CD4-positive, alpha-beta T cell treated with Interleukin-15 for 1 hour (primary cell): ENCODE measurements at places on chromosomes 11 and 22.

GRCh38 chr22:36029406-36029755, 757 bp upstream of the RBFOX2 start:
- no peak for DNase-seq

- DNase-seq, result no peak
Measured at GRCh38 chr11:86625981-86626380, 46.4 kb downstream of the ME3 start.

DNA sequence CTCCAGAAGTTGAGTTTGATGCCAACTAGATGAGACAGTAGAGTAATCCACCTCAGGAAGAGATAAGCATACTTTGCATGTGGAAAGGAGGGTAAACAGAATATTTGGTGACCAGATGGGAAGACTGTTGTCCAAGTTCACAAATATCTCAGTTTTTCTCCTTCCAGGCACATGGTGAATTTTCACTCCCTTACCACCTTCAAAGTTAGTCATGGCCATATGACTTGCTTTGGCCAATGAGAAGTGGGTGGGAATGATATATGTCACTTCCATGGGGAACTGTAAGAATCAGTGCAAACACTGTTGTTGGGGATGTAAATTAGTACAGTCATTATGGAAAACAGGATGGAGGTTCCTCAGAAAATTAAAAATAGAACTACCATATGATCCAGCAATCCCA, 105.8 kb downstream of the SPATA19 start:
- no peak for DNase-seq

DNA sequence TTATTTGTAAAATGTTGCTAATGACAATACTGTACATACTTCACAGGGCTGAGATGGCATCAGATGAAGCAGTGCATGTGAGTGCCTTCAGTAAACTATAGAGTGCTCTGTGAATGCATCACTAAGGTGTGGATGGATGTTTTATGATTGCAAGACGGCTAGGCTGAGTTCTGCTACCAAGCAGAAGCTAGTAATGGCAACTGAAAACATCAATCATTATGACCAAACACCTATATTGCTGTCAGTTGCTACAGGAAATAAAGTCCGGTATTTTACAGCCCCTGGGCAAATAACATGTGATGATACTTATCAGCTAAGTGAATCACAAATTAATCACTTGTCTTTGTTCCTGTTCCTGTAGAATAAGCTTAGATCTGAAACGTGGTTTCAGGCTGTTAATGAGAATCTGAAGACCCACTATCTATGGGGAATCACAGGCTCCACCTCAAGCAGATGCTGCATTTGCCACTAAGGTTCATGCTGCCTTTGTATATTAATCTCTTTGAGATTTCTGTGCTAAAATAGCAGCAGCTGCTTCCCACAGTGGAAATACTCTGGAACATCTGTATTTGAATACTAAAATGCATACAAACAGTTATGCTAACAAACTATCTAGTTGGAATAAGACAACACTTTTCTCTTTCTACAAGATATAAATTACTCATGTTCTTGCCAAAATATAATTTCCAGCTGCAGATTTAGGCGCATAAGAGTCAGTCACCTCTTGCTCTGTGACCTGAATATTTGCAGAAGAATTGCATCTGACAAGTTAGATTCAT, 254.0 kb upstream of the PITPNB start:
- DNase-seq, result no peak

DNA sequence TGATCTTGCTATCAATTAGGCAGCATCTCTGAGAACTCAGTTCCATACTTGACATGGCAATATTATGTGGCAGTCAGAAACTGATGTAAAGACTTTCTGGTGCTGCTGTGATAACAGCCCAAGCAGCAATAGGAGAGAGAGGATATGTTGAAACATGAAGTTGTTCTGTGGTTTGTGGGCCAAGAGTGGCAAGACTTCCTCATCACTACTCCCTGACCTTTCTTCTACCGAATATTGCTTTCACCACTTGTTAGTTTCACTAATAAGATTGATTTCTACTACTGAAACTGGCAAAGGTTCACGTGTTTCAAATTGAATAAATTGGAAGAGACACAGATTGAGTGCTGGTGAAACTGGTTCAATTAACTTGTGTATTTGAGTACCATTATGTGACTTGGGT, 852.6 kb upstream of the RAG2 start:
- no peak for DNase-seq

DNA sequence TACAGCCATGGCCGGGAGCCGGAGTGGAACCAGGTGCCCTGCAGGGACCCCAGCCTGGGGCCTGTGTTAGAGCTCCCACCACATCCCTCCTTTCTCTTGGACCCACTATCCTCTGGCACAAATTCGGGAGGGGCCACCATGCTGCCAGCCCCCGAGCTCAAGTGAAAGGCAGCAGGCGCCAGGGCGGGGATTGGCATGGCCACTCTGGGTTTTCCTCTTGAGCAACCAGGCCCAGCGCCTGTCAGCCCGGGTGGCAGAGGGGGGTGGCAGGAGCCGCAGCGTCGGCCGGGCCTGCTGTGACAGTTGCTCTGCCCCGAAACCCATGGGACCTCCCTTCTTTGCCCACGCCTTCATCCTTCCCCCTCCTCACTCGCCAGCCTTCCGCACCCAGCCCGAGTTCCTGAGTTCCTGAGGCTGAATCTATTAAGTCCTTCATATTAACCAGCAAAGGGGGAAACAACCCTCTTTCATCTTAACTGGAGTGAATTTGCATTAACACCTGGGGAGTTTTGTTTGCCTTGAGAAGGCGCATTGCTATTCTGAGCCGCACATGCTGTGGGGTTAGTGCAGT, 16.8 kb upstream of the CABP7 start:
- DNase-seq, result no peak

- DNase-seq, result no peak
Measured at GRCh38 chr11:17494019-17494418, 17.4 kb upstream of the ABCC8 start.

DNA sequence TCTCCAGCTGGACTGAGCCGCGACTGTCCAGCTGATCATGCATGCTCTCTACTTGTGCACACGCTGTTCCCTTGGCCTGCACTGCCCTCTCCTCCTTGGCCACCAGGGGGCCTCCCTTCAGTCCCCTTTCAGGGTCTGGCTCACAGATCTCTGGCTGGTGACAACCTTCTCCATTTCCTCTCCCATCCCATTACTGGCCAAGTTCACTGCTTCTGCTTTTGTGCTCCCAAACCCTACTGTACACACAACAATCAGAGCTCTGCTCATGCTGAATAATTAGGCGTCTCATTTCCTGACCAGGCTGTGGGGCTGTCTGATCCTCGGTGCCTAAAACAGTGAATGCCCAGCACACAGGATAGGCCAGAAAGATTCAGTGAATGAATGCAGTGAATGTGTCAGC, 224.0 kb upstream of the NARS2 start:
- DNase-seq, result peak; percentile 63

GRCh38 chr11:64490562-64491216, 100.3 kb upstream of the SLC22A12 start:
- no peak for DNase-seq

DNA sequence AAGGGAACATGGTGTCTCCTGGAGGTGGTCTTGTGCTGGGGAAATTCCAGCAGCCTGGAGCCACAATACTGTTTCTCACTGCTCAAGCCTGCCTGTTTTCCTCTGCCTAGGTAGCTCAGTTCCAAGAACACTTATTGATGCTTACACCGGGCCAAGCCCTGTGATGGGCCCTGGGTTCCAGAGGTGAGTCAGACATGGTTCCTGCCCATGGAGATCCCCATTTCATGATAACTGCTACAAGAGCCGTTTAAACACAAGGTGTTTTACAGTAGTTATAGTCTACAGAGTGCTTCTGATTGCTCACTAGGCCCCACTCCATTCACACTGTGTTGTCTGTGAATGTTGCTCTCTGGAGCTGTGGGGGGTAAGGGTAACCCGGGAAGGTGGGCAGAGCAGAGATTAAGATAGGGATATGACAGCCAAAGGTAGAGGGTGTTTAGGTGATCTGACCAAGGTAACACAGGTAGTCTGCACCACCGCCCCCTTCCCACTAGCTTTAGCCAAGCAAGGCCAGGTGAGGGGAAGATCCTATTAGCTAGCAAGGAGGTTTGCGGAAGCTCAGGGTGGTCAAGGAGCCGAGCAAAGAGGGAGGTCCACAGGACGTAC, 696 bp upstream of the MICAL2 start:
- no peak for DNase-seq

- no peak for DNase-seq
Measured at GRCh38 chr11:3158821-3159220, 6.3 kb downstream of the OSBPL5 start.

DNA sequence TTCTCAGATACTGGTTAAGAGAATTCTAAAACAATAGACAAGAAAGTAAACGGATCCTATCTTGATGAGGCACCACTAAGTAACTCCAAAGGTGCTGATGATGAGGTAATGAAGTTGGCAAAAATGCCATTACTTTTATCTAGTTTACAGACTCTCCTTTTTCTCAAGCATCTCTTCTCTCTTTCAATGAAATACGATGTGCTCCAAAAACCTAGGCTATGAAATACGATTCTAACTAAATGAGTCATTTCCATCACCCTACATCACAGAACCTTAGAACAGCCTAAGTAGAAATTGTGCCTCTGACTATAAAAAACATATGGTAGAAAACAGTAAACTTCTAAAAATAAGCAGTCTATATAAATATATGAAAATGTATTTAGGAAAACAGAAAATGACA, 58.9 kb upstream of the ARHGAP32 start:
- no peak for DNase-seq

GRCh38 chr11:109815500-109816150, 277.6 kb upstream of the ZC3H12C start:
- DNase-seq, result no peak

- no peak for DNase-seq
Measured at GRCh38 chr11:75557666-75558494, 4.2 kb upstream of the SERPINH1 start.

DNA sequence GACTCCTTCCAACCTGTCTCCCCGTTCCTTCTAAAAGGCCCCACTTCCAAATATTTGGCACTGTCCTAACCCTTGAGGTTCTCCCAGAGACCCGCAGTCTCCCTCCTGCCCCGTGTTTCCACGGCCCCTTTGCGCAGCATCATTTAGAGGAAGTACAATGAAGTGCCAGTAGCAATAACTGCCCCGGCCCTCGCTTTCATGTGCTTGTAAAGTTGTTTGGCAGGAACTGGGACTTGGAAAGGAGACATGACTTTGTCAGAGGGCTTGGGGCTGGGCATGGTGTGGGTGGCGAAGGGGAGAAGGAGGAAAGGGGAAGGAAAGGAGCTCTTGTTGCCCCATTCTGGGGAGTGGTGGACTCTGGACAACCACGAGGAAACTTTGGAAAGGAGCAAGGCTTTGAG, 2.6 kb downstream of the CD44 start:
- DNase-seq, result peak; percentile 69

- no peak for DNase-seq
Measured at GRCh38 chr11:116244439-116244838, 528.3 kb downstream of the BUD13 start.

- DNase-seq, result no peak
Measured at GRCh38 chr11:126646701-126647557, 291.4 kb downstream of the ST3GAL4 start.

- peak; percentile 64 for DNase-seq
Measured at GRCh38 chr11:2892215-2892966, 6.8 kb upstream of the CDKN1C start.

- DNase-seq, result no peak
Measured at GRCh38 chr11:117919341-117919740, 9.9 kb downstream of the TMPRSS13 start.

DNA sequence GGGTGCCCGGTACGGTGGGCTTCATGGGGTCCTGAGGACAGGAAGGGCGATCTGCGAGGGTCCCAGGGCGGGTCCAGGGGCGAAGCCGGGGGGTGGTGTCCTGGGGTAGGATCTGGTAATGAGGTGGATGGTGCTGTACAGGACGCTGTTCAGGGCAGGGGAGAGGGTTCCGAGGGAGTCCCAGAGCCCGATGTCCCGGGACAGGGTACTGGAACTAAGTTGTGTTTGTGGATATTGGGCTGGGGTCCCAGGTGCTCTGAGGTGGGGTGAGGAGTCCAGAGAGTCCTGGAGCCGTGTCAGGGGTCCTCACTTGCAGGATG, 426 bp downstream of the LZTR1 start:
- DNase-seq, result no peak

GRCh38 chr11:71364806-71365205, 83.4 kb downstream of the DHCR7 start:
- no peak for DNase-seq

- no peak for DNase-seq
Measured at GRCh38 chr22:41902932-41903421, 11.9 kb downstream of the SHISA8 start.

DNA sequence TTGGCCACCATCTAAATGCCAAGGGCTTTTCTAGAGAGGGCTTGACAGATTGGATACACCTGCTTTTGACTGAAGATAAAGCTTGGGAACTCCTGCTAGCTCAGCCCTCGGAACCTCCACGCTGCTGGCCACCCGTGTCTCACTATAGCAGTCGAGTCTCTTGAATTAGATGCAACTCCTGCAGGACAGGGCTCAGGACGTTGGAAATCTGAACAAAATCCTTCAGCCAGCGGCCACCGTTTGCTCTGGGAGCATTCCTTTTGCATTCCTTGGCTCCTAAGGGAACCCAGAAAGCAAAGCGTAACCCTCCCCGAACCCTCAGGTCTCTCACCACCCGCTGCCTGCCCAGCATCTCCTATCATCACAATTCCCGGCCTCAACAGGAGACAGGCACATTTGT, 77.8 kb downstream of the GRIK4 start:
- DNase-seq, result no peak

- no peak for DNase-seq
Measured at GRCh38 chr22:39612811-39613548, 42.4 kb downstream of the CACNA1I start.

GRCh38 chr11:115745610-115746512, 241.6 kb upstream of the CADM1 start:
- no peak for DNase-seq

- DNase-seq, result no peak
Measured at GRCh38 chr11:67355794-67356386, 2.5 kb upstream of the POLD4 start.

DNA sequence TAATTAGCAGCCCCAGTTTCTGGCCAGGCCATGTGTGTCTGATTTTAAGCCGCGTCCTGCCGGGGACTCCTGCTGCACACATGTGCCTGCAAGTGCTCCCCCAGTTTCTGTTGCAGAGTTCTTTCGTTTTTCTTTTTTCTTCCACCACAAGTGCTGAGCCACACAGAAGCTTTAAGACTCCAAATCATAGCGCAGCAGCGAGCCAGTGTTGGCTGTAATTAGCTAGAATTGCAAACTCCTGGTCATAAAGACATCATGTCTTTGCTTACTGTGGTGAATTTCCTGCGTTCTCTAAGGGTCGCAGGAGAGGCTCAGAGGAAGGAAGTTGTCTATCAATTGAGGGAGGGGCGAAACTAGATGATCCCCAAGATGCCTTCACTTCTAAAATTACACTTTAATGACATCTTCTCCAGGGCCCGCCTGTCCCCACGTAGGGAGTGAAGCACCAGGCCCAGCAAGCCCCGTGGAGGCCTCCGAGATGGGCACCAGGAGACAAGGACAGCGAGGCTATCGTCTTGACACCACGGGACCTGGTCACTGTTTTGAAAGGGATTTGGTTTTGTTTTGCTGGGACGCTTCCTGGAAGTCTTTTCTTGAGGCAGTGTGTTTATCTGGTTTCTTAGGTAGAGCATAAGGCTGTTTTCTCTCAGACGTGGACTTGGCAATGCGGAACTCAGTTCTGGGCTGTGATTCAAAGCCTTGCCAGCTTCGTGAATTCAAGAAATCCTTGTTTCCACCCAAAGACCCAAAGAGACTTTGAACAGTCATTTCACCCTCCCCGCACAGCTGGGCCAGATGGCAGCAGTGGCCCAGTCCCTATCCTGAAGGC, 71.8 kb downstream of the UBASH3B start:
- peak; percentile 32 for DNase-seq
